ENCODE measurements at places on chromosomes 7 and 10. TPM values are rescaled to one million over a fixed set of nuclear protein-coding genes. Genes with fewer than 3 reads are reported as not detected.

Gene ZKSCAN5
- total RNA-seq: 9.5 TPM

Gene RBP4
- total RNA-seq: not detected

Gene PRLHR
- not detected for total RNA-seq

Gene UBE2D4
- 5.3 TPM for total RNA-seq

Gene LRRD1
- total RNA-seq: not detected

Gene GNGT1
- total RNA-seq: not detected

Gene CLCN1
- not detected for total RNA-seq

Gene GRM3
- total RNA-seq: not detected

Gene EBLN1
- total RNA-seq: not detected

Gene NRCAM
- total RNA-seq: 1.2 TPM

Gene HDAC9
- 7.6 TPM for total RNA-seq

Gene NAT16
- not detected for total RNA-seq

Gene CLDN3
- total RNA-seq: not detected

Gene RAMP3
- total RNA-seq: 467 TPM

Gene ADAM22
- 0.43 TPM for total RNA-seq

Gene CFAP58
- total RNA-seq: 3.4 TPM

Data from dermis lymphatic vessel endothelial cell (primary cell).